ENCODE measurements at places on chromosomes 16 and 17.

- no peak for DNase-seq
These were observed 6.1 kb downstream of the GAST start for GRCh38 chr17:41718287-41718645.

DNA sequence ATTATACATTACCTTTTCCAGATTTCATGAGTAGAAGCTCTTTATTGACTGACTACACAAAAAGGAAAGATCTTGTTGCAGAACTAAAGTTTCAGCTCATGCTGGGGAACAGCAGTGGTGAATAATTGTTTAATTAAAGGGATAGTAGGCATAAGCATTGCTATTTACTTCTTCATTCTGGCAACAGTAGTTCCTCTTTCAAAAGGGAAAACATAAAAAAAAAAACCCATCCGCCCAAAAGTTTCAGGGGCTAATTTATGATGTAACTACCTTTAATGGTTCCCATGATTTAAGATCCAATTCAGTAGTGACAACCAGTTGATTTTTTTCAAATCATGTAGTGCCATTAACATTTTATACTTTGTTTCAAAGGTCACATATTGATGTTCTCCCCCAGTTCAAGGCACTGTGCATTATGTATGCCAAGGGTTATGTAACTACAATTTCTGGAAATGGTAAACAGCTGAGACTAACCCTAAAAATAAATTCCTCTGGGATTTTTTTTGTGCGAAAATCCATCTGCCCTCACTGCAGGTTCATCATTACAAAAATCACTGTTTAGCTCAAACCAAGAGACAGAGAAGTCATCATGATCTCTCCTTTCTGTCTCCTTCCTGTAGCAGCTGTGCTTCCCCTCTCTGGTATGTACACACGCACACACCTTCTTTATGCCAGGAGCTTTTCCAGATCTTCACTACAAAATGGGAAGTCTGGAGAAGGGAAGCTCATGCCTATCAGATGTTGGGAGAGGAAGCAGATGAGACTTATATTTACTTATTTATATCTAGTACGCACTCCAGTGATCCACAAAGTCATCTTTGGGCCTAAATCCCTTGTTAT, 2.2 kb upstream of the PHLPP2 start:
- no peak for DNase-seq

GRCh38 chr16:82955741-82956348, 329.1 kb downstream of the CDH13 start:
- DNase-seq = no peak

- DNase-seq = no peak
These were observed 73.7 kb downstream of the USP22 start for GRCh38 chr17:20968913-20969616.

DNA sequence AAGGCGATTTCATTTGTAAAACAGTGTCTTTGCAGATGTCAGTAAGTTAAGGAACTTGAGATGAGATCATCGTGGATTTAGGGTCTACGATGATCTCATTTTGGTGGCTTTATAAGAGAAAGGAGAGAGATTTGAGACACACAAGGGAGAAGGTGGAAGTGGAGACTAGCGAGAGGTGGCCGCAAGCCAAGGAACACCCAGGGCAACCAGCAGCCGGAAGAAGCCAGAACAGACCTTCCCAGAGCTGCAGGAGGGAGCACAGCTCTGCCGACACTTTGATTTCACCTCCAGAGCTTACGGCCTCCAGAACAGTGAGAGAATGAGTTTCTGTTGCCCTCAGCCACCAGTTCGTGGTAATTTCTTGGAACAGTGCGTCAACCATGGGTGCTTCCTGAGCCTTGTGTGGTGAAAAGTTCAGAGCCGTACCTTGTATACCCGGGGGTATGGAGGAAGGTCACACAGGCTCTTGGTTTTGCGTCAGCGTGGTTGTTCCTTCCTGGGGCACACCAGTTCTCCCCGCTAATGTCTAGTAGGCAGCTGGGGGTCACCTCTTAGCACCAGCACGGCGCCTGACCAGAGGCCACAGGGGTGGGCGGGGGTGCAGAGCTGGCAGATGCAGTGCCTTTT, 12.9 kb upstream of the SEC14L1 start:
- no peak for DNase-seq

GRCh38 chr16:47565454-47565853, 104.3 kb downstream of the PHKB start:
- DNase-seq = no peak

DNA sequence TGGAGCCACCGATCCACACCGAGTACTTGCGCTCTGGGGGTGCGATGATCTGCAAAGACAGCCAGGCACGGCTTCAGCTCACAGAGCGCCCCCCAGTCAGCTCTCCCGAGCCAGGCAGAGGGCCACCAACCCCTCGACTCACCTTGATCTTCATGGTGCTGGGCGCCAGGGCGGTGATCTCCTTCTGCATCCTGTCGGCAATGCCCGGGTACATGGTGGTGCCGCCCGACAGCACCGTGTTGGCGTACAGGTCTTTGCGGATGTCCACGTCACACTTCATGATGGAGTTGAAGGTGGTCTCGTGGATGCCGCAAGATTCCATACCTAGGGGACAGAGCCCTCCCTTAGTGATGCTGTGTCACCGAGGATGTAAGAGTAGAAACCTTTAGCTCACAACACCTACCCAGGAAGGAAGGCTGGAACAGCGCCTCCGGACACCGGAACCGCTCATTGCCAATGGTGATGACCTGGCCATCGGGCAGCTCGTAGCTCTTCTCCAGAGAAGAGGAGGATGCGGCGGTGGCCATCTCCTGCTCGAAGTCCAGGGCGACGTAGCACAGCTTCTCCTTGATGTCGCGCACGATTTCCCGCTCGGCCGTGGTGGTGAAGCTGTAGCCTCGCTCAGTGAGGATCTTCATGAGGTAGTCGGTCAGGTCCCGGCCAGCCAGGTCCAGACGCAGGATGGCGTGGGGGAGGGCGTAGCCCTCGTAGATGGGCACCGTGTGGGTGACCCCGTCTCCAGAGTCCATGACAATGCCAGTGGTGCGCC, 1.6 kb downstream of the ACTG1 start:
- DNase-seq = no peak

DNA sequence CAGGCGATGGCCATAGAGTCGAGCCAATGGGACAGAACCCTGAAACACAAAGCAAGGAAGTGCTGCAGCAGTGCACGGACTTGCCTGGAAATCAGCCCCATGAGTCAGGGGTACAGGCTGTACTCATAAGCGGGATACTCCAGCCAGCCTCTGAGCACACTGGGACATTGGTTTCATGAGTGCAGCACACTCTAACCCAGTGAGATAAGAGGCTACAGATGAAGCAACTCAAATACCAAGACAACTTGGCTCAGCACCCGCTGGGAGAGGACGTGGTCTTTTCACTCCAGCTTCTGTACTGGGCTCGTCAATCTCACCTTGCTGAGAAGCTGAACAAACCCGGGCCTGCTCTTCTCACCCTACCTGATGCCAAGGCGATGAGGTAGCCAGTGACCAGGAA, 98.2 kb downstream of the AXIN2 start:
- DNase-seq = no peak
